ENCODE measurements at places on chromosomes 12 and 14.

- no peak for DNase-seq
These were observed 34.0 kb downstream of the LEMD3 start for GRCh38 chr12:65203376-65203775.

GRCh38 chr14:60165547-60165876 is 314 bp upstream of the DHRS7 start:
- DNase-seq: no peak

DNA sequence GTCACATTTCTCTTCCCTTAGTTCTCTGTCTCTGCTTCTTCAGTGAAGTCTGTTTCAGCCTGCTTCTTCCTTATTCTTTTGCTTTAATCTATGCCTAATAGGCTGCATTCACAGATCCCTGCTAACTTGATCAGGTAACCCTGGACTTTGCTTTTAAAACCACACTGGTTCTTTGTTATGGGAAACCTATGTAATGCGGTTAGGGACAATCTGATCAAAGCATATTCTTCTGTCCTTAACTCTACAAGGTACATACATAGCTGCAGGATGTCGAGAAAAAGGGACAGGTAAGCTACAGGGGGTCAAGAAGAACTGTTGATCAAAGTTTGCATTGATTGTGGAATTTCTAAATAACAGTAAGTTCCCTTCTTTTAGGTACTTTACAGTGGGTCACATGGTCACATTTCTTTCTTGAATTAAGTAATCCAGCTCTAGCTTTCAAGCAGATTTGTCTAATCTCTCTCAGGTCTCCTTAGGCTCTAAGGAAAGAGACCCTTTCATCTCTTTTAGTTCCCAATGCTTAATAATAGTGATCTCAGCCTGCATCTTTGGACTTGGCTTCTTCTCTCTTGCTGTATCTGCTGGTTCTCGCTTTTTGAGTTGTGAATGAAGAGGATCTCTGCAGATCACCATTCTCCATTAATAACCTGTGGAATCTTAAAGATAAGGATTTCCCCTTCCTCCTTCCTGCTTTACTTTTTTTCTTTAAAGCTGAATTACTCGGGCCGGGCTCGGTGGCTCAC is 3.8 kb downstream of the COPZ1 start:
- DNase-seq: no peak

DNA sequence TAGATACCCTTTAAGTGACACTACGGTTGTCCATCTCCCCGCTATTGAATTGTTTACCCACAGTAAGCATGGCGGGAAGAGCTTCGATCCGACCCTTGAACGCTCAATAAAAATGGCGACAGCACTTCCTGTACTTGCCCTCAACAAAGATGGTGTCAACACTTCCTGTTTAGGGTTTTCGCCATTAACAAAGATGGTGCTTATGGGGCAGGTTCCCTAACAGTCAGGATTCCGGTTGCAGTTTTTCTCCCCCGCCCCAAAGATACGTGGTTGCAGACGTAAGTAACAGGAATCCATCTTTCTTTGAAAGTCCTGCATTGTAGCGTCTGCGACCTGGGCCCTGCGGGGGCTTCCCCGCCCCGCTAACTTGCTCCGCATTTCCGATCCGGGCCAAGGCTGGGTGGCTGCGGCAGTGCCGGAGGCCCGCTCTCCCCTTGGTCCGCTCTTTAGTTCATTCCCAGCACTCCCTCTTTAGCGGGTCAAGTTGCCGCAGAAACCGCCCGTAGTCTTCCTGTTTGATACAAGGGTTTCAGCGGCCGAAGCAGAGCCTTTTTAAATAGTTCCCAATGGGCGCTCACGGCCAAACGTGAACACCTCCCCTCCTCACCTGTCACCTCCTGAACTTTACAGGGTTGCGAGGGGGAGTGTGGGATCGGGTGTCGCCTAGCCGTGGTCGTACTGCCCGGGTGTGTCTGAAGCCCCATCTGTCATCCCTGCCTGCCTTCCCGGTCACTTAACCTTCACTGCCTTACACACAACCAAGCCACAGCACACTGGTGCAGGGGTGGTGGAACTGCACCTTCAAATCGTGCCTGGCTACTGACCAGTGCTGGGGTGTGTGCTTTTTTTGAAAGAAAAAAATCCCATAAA is at the start of gene CRADD:
Gene CRADD (plus strand): TSS at position 181 of the 870 bp plus-strand sequence.
- DNase-seq: peak; percentile 99

DNA sequence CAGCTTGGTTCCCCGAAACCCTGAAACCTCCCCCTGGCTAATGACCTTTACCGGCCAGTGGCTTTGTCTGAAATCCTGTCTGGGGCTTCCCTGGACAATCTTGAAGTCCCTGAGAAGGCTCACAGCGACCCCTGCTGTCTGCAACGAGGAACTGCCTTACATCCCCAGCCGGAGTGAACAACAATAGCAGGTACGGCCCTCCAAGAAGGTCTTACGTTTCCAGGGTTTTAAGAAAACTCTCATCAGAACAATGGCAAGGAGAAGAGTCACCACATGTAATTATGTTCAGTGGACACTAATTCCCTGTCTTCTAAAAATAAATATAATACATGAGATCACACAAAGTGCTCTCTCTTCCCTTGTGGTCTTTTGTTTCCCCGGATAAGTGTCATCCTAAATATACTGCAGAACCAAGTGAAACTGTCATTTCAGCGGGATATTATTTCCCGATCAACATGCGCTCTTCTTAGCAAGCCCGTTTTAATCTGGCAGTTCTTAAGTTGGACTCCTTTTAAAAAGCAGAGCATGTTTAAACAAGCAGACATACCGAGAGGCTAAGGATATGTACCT is 53.3 kb downstream of the RBM19 start:
- peak; percentile 10 for DNase-seq

- DNase-seq: no peak
These were observed 387 bp upstream of the GSC start for GRCh38 chr14:94770251-94770749.

- peak; percentile 76 for DNase-seq
These were observed 333.9 kb downstream of the ZFP36L1 start for GRCh38 chr14:68458840-68459469.

DNA sequence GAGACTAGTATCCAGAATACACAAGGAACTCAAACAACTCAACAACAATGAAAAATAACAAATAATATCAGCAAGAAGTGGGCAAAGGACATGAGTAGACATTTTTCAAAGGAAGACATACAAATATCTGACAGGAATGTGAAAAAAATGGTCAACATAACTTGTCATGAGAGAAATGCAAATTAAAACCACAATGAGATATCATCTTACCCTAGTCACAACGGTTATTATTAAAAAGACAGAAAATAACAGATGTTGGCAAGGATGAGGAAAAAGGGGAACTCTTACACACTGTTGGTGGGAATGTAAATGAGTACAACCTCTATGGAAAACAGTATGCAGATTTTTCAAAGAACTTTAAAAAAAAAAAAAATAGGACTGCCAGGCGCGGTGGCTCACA is 20.4 kb downstream of the VWF start:
- DNase-seq: no peak

GRCh38 chr12:9957834-9958233 is 13.4 kb upstream of the CLEC12A start:
- no peak for DNase-seq

GRCh38 chr14:104700747-104701217 is 11.4 kb downstream of the INF2 start:
- no peak for DNase-seq

DNA sequence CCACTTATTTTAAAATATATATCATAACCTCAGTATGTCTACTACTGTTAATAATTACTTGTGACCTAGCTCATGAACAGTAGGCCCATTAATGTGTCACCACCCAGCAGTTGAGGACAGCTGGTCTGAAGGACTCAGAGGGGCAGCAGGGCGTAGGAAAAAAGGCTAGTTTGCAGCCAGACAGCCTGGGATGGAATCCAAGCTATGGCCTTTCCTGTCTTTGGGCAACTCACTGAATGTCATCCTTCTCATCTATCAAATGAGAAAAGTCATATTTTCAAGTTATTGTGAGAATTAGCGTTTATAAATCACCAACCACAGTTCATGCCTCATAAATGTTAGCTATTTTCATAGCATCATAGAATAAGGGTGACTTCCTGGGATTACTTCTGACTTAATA is 12.3 kb downstream of the DENND5B start:
- DNase-seq: peak; percentile 87

DNA sequence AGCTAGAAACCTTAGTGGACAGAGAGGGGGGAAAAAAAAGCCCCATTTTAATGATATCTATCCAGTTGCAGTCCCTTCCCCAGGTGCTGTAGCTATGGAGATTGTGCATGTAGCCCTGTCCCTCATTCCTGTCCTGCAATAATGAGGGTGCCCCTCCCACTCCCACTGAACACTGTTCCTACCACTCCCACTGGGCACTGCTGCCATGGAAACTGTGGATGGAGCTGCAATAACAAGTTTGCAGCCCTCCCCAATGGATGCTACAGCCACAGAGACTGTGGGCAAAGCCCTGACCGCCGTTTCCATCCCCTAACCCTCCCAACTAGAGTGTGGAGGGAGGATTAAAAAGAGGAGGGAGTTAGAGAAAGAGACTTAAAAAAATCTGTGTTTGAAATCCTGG is 238.3 kb downstream of the FUT8 start:
- no peak for DNase-seq

DNA sequence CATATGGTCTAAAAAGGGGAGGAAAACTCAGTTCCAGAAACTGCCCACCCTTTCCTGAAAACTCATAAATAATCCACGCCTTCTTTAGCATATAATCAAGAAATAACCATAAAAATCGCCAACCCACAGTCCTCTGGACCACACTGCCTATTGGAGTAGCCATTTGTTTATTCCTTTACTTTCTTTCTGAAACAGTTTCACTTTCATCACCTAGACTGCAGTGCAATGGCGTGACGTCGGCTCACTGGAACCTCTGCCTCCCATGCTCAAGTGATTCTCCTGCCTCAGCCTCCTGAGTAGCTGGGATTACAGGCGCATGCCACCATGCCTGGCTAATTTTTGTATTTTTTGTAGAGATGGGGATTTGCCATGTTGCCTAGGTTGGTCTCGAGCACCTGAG is 44.2 kb downstream of the CLMN start:
- DNase-seq: no peak

GRCh38 chr12:41437563-41437962 is 249.4 kb downstream of the PDZRN4 start:
- peak; percentile 5 for DNase-seq

DNA sequence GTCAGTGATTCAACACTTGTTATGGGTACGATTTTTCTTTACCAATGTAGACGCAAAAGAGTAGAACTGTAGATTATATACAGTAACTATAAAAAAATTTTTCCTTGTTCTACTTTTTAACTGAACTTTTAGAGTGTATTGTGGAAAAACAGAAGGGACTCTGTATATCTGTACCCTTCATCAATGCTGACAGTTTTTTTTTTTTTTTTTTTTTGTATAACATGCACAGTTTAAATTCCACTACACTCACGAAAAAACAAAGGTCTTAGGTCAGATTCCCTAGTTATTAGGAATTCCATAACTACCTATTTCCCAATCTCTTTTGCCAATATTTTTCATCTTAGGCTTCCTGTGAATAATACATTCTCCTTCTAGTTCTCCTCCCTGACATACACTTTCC is 6.4 kb downstream of the DDHD1 start:
- DNase-seq: no peak

- no peak for DNase-seq
These were observed 20.5 kb downstream of the C14orf132 start for GRCh38 chr14:96059519-96060135.
